ENCODE measurements at places on chromosomes 16 and 17.

DNA sequence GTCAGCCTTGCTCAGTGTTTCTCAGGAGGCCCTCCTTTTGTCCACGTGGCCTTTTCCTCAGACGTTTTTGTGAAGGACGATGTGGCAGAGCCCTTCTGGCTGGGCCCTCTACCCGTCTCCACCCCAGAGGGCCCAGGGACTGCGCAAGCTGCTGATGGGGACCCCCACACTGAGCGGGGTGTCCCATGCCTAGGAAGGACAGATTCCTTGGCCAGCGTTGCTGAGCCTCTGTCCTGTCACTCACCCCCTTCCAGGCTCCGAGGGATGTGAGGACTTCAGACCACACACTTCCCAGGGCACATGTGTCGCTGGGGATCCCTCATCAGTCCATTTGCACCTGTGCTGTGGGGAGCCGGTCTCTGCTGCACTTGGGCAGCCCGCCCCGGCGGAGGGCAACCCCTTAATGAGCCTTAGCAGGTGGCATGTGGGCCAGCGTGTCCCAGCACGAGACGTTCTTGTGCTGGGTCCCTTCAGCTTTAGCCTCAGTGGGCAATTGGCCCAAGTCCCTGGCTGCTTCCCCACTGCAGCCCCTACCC lies 48.3 kb downstream of the NT5M start:
- peak; percentile 54 for DNase-seq

- no peak for DNase-seq
Observed at GRCh38 chr17:35142467-35142796, 329 bp upstream of the NLE1 start.

- DNase-seq, result no peak
Observed at GRCh38 chr16:82031116-82032084, 3.7 kb upstream of the HSD17B2 start.

- DNase-seq, result no peak
Observed at GRCh38 chr17:4354862-4355514, 11.5 kb downstream of the UBE2G1 start.

- DNase-seq, result no peak
Observed at GRCh38 chr16:17936766-17937402, 399.7 kb downstream of the NPIPA8 start.

GRCh38 chr17:37567538-37567937 lies 41.7 kb downstream of the SYNRG start:
- DNase-seq, result no peak

GRCh38 chr17:17206124-17206912 lies at the start of gene PLD6:
Gene PLD6, minus strand, starts transcription at chr17:17206333. Its CDS starts 47 bp downstream, at chr17:17206286.
- DNase-seq, result peak; percentile 62

GRCh38 chr17:34451313-34451712 lies 88.3 kb upstream of the CCL1 start:
- DNase-seq, result no peak

DNA sequence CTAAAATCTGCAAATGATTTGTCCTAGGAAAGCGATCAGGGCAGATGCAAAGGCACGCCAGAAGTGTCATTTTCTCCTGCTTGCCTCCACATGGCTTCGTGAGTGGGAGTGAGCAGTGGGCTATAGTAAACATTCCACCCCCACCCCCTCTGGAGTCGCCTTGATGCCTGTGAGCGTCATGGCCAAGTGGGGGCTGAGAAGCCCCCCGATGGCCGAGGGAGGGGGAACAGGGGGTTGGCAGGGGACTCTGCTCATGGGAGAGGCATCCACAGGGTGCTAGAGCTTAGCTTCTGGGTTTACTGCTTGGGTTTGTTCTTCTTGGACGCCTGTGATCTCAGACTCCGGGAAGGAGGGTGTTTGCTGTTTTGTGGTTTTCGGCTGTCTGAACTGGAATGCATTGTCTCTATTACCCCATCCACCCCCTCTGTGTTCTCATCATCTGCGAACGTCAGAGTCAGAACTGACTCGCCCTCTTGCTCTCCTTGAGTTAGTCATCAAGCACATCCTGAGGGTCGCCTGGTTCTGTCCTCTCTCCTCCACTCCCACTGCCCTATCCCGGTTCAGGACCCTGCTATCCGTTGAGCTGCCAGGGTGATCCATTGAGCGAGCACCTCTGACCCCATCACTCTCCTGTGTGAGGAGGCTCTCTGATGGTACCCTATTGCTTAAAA lies 15.4 kb downstream of the TNS4 start:
- DNase-seq, result no peak

GRCh38 chr16:59552164-59552563 lies 818.0 kb upstream of the GOT2 start:
- no peak for DNase-seq

DNA sequence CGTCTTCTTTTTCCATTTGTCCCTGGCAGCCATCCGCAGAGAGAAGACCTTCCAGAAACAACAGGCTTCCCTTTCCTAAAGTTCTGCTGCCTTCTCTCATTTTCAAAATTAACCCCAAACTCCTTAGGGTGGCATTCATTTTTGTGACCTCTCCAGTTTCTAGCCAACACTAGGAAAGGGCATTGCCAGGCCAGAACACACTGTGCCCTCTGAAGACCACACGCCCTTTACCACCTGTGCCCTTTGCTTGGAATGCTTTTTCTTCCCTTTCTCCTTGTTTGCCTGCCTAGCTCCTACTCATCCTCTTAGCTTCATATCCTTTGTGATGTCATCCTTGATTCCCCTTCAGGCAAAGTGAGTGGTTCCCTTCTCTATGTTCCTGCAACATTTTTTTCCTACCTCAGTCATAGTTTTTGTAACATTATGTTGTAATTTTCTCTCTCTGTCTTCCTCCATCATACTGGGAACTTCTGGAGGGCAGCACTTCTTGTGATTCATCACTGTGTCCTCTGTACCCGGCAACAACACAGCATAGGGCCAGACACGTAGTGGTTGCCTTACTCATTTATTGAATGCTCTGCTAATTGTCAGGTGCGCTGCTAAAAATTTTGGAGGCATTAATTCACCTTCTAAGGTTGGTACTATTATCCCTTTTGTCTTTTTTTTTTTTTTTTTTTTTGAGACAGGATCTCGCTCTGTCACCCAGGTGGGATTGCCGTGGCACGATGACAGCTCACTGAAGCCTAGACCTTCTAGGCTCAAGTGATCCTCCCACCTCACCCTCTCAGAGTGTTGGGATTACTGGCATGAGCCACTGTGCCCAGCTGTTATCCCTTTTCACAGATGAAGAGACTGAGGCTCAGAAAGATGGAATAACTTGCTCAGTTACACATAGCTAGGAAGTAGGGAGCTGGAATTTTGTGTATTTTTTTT lies 1.0 kb downstream of the KAT8 start:
- no peak for DNase-seq

DNA sequence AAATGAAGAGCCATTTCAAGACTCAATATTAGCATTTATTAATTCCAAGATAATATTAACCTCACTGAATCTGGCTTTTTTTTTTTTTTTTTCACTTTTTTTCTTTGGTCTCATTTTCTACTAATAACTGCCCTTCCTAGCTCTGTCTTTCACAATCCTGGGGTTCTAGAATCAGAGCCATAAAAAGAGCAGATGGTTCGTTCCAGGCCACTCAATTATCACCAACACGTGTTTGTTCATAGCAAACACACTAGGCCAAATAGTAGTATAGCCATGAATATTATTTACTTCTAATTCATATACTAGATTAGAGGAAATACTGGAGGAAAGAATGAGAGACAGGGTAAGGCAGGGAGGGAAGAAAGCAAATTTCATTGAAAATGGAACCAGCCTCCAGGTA lies 39.8 kb downstream of the TEX2 start:
- DNase-seq, result no peak

DNA sequence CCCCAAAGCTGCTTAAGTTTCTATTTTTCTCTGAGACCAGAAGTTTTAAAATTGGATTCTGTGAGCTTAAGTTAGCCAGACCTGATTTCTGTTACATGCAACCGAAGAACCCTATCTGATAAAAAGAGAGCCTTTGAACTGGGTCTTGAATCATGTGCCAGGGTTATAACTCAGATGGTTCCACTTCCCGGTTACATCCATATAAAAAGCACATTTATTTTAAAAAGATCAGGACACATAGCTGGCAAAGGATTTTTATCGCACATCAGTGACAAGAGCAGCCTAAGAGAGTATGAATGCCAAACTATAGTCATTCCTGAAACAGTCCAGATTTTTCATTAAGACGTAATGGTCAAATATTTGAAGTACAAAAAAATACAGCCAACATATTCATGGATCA lies 32.5 kb upstream of the CLEC3A start:
- no peak for DNase-seq

DNA sequence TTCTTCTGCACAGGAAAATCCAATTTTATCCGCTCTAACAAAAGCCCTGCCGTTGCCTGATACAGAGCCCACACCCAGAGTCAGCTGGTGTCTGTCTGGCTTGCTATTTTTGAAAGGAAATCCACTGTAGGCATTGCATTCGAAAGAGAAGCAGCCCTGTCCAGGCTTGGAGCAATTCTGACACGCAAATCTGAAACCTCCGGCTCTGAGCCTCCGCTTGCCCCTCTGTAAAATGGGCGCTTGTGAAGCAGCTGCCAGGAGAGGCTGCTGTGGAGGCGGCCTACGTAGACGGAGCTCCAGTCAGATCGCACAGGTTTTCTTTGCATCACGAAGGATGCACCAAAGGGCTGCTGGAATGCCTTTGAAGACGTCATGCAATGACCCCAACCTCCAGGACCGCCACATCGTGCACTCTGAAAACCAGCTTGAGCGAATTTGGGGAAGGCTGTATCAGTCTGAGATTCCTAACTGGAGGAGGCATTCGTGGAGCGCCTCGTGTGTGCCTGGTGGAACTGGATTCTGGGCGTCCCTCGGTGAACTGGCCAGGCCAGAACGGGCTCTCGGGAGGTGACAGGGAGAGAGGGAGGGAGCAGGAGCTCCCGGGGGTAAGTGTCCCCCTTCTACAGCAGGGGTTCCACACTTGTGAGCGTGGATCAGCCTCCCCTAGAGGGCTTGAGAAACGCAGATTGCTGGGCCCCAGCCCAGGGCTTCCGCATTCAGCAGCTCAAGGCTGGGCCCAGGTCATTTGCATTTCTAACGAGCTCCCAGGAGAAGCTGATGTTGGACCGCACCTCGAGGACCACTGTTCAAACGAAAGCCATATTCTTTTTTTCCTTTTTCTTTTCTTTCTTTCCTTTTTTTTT lies 215.5 kb downstream of the MRTFB start:
- DNase-seq, result no peak

All from posterior cingulate gyrus (tissue), 11 donors.